Peyer's patch (tissue), 4 donors: ENCODE measurements at places on chromosomes 12 and 14.

GRCh38 chr12:80235944-80236343, 136.6 kb downstream of the OTOGL start:
- DNase-seq = no peak

DNA sequence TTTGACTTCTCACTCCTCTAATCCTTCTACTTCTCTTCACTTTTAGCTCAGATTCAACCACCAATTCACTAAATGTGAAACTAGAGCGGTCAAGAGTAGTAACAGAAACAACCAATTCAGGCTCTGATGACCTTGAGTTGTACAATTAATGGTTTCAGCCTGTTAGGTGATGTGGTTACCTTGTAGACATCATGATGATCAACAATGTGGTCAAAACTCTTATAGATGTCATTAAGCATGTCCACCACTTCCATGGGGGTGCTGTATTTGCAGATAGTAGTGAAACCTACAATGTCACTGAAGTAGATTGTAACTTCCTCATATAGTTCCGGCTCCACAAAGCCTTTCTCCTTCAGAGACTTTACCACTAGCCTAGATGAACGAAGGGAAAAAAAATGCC, 54.1 kb upstream of the PLBD1 start:
- no peak for DNase-seq

DNA sequence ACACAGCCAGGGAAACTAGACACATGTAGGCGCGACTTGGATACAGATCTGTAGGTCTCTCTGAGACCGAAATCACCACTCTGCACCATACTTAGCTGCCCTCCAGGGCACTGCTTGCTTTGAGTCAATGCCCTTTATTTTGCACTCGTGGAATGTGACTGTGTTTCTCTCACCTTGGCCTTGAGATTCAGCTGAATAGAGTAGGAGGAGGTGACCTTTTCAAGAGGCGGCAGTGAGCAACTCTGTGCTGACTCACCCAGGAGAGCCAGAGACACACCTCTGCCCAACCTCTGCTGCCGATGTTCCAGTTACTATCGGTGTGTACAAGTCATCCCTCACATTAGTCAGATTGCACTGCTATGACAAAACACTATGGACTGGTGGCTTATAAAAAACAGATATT, 583.4 kb downstream of the VRK1 start:
- DNase-seq = no peak

GRCh38 chr12:99573980-99574379, 73.6 kb upstream of the GARIN6 start:
- no peak for DNase-seq

- DNase-seq = no peak
These were observed 422.1 kb downstream of the AACS start for GRCh38 chr12:125487336-125487735.

- no peak for DNase-seq
These were observed 74.6 kb upstream of the OSBPL8 start for GRCh38 chr12:76634133-76634532.

DNA sequence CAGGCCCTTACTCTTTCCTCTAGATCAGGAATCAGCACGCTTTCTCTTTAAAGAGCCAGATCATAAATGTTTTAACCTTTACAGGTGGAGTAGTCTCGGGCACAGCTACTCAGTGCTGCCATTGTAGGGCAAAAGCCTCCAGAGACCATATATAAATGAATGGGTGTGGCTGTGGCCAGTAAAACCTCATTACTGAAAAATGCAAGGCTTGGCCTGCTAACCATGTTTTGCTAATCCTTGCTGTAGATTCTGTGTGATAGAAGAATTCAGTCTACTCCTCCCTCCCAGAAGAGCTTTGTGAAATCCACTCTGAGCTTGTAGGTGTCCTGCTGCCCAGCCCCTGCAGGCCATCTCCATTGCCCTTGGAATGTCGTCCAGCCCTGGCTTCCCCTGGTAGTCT, 58.1 kb downstream of the HSP90AA1 start:
- no peak for DNase-seq

- DNase-seq = no peak
These were observed 7.5 kb downstream of the C14orf180 start for GRCh38 chr14:104586832-104587620.

- no peak for DNase-seq
These were observed 9.9 kb downstream of the DPF3 start for GRCh38 chr14:72883961-72884360.

DNA sequence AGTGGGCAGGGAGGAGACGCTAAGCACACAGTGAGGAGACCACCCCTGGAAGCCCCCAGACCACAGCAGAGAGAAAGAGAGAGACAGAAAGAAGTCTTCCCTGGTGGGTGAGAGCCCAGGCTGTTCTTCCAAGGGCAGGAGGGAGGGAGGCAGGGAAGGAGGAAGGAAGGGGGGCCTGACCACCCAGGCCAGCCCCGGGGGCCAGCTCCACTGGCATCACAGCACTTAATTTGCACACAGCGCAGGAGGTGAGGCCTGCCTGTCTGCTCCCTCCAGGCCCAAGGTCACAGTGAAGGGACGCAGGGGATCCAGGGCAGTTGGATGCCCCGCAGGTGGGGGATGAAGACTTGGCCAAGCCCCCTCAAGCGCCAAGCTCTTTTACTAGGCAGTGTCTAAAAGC, 141.9 kb upstream of the C14orf180 start:
- no peak for DNase-seq

DNA sequence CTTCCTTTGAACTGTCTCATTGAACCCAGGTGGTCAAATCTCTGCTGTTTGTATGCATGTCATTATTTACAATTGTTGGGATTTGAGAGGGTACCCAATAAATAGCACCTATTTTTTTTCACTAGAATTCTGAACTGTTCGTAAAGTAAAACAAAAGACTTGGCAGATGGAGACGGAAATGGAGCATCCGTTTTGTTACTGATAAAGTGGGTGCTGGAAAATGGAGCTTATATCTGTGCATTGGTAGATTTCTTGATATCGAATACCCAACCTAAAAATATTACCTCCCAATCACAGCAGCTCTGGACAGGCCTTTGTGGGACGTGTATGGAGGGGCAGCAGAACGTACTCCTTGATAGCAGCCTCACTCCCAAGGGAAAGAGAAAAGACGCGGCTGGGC, 224.4 kb downstream of the C12orf75 start:
- no peak for DNase-seq

GRCh38 chr12:124495194-124495983, 72.0 kb downstream of the NCOR2 start:
- DNase-seq = no peak

- DNase-seq = peak; percentile 38
These were observed 24.7 kb downstream of the BTBD6 start for GRCh38 chr14:105273062-105273461.

- DNase-seq = no peak
These were observed 195.6 kb upstream of the PWP1 start for GRCh38 chr12:107490010-107490409.

GRCh38 chr14:19911114-19911513, 9.3 kb upstream of the OR4K5 start:
- no peak for DNase-seq

DNA sequence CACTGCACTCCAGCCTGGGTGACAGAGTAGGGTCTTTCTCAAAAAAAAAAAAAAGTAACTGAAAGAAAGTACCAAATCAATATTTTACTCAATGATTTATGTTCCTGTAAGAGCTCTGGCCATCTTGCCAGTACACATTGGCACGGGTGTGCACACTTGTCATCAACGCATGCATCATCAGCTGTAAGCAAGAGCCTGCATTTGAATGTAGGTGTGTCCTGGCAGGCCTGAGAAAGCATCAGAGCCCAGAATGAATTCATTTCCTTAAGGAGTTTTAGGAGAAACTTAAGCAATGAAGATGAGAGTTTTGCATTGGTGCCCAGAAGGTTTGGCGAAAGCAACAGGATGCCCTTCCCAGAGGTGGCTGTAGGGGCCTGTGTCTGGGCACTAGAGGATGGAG, 88.5 kb upstream of the FZD10 start:
- DNase-seq = no peak

DNA sequence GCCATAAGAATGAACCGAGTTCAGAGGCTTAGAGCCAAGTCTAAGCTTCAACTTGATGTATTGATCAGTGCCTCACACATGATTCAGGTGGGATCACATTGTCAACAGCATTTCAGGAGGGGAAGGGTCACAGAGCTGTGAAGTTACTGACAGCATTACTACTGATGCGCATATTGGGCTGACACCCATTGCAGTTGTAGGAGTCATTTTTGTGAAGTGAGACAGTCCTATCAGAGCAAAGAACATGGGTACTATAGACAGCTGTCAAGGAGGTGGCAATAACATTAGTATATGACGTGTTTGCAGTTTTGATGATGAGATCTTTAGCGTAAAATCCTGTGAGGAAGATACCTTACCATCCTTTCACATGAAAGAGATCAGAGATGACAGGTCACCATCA, 206.0 kb upstream of the RBM19 start:
- no peak for DNase-seq

- no peak for DNase-seq
These were observed 206.5 kb downstream of the SSPN start for GRCh38 chr12:26401874-26402273.

DNA sequence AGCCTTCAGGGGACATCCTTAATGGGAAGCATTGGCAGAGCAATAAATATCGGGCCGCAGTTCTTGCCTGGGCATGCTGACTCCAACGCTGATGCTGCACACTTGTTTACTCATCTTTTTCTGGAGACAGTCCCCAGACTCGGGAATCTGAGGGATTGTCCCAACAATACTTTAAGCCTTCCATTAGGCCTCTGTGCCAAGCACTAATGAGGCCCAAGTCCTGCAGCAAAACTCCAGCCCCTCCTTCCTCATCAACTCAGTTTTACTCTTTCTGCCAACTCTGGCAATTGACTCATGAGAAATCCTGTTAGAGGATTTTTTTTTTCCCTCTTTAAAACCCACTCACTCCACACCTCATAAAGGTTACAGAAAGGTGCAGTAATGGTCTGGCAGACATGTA, 233.4 kb upstream of the PELI2 start:
- DNase-seq = no peak
